ENCODE measurements at places on chromosomes 16 and 17. TPM values are rescaled to one million over a fixed set of nuclear protein-coding genes. Genes with fewer than 3 reads are reported as not detected.

Gene C17orf78
- total RNA-seq = not detected

Gene CLDN7
- total RNA-seq = 0.55 TPM

Gene ITGAD
- total RNA-seq = not detected

Gene GRIN2C
- total RNA-seq = not detected

Gene EVI2B
- 7.4 TPM for total RNA-seq

Gene GAST
- total RNA-seq = not detected

Gene SDR42E1
- 11.0 TPM for total RNA-seq

Gene SLC52A1
- total RNA-seq = 0.20 TPM

Gene TMED6
- total RNA-seq = 0.39 TPM

Gene CHST5
- 0.10 TPM for total RNA-seq

Gene SCO1
- total RNA-seq = 28.1 TPM

Gene SCIMP
- total RNA-seq = 0.14 TPM

Gene KRT32
- not detected for total RNA-seq

Gene ZNF785
- 22.1 TPM for total RNA-seq

- DNase-seq = no peak
These were observed 13.5 kb downstream of the ANKRD11 start for GRCh38 chr16:89476811-89477261.

DNA sequence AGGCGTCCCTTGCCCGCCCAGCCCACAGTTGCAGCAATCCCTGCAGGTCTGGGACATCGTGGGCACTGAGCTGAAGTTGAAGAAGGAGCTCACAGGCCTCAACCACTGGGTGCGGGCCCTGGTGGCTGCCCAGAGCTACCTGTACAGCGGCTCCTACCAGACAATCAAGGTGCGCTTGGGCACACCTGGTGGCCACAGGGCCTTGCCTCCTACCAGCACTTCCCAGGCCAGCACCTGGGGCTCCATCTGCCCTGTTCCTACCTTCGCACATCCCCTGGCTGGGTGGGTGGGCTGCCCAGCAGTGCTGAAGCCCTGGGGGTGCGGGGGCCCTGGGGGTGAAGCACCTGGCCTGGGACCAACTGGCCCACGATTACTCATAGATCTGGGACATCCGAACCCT is 19.9 kb downstream of the TRAF7 start:
- DNase-seq = no peak

GRCh38 chr16:85416228-85417109 is 196.7 kb upstream of the GSE1 start:
- DNase-seq = peak; percentile 86

GRCh38 chr17:35214192-35214591 is 20.0 kb upstream of the SLC35G3 start:
- no peak for DNase-seq

DNA sequence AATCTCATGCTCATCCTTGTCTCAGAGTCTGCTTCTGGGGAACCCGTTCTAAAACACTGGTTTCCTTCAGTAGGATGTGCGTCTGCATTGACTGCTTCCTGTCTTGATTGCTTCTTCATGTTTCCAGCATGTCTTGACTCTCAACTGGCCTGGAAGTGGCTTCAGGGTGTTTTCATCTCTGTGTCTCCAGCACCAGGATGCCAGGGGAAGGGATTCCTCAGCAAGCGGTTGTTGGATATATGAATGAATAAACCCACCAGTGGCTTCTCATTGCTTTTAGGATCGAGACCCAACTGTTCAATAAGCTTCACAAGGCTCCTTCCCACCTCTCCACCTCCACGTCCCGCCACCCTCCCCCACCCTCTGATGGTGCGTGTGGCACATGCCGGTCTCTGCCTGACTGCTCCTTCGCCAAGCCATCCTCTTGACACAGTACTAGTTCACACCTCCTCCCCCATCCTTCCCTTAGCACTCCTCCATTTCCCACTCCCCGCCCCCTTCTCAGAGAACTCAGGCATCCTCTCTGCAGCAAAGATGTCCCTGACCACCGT is 14.1 kb upstream of the TNS4 start:
- no peak for DNase-seq

DNA sequence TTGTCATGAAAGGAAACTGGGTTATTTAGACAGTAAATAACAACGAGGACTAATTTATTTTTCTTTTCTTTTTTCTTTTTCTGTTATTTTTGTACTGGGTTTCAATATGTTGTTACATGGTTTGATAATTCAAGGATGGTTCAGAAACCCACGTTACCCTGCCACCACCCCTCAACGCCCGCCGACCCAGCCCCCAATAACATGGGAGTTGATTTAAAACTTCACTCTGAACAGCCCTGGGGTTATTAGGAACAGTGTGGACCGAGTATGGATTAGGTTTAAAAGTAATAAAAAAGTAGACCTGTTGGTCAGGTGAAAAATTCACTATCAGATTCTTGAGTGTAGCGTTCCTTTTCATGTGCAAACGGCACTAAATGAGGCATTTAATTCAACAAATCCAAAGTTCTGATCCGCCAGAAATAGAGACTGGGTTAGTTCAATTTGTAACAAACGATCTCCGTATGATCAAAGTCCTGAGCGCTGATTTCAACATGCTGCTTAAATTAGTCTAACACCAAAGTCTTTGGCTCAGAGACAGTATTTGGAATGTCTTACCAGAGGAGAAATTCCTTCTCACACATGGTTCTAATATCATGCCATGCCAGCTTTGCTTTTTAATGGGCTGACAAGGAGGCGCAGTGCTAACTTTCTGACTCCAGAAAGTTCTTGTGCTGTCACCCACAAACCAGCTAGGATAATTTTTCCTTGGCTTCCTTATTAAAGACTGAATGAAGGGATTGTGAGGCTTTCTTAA is 173.1 kb upstream of the IRX3 start:
- DNase-seq = no peak

DNA sequence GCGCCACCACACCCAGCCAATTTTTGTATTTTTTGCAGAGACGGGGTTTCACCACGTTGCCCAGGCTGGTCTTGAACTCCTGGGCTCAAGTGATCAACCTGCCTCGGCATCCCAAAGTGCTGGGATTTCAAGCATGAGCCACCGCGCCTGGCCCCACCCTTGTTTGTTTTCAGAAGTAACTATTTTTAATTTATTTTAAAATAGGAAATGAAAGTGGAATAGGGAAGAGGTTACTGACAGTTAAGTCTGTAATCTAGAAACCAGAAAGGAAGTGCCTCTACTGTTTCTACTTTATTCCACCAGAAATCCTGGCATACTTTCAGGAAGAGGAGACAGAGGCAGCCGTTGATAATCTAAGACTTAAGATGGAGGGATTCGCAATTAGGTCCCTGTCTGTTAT is 225.6 kb downstream of the TANC2 start:
- no peak for DNase-seq

GRCh38 chr17:79500745-79501618 is 109.9 kb downstream of the RBFOX3 start:
- no peak for DNase-seq

DNA sequence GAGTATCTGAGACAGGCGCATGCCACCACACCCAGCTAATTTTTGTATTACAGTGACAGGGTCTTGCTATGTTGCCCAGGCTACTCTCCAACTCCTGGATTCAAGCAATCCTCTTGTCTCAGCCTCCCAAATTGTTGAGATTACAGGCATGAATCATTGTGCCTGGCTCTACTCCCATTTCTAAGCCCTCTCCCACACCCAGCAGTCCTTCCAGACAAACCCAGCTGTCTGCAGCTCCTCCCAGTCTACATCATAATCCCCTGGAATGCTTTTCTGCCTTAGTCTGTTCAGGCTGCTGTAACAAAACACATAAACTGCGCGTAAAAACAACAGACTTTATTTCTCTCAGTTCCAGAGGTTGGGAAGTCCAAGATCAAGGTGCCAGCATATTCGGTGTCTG is 144.5 kb downstream of the GRIN2A start:
- no peak for DNase-seq

- DNase-seq = no peak
These were observed 17.8 kb downstream of the EIF4A3 start for GRCh38 chr17:80129006-80129565.

DNA sequence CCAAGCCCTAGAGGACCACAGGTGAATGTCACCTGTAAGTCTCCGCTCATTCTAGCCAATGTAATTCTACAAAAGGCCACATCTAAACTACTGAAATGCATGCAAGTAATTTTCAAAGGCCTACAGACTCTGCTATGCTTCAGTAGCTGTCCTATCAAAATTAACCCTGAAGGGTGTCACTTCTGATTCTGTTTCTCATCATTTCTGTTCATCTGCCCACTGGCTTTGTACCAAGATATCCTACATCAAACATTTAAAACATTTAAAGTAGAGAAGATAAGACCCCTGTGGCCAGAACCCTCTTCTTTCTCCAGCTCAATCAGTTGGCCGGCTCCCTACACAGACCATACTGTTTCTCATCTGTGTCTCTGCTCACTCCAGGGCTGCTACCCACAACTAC is 21.5 kb downstream of the PHF12 start:
- no peak for DNase-seq

GRCh38 chr17:29170682-29171081 is 9.5 kb downstream of the MYO18A start:
- no peak for DNase-seq

DNA sequence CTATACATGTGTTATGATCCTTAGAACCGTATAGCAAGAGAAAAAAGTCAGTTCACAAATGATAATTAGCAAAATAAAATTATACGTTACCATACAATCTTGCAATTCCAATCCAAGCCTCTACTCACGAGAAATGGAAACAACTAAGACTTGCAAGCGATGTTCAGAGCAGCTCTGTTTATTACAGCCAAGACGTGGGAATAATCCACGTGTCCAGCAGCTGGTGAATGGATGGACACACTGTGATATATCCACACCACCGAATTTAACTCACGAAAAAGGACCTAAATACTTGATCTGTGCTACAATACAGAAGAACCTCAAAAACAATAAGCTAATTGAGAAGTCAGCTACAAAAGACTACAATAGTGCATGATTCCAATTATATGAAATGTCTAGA is 88.1 kb downstream of the ADCY9 start:
- no peak for DNase-seq

DNA sequence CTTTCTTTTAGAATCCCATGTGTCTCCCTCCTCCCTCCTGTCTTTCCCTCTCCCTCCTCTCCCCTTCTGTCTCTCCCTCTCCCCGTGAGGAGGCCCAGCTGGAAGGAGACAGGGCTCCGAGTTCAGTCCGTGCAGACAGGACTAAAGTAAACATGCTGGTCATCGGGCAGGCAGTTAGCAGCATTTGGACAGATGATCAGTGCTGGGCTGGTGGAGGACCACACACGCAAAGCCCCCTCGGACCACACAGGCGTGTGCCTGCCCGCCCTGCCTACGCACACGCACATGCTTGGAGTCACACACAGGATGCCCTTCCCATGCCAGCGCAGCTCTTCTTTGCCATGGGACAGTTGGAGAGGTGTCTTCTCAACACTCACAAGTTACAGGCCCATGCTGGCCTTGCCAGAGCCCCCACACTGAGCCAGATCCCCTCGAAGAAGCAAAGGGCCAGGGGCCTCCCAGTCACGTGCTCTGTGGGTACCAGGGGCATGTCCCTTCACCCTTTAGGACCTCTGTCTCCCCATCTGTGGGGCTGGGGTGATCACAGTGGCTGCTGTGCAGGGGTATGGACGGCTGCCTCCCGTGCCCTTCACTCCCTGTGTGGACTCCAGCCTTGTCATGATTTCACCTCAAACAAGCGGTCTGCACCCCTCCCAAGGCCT is 215.7 kb upstream of the FOXF1 start:
- no peak for DNase-seq

GRCh38 chr16:66660422-66661209 is 35.9 kb downstream of the CMTM4 start:
- DNase-seq = no peak

DNA sequence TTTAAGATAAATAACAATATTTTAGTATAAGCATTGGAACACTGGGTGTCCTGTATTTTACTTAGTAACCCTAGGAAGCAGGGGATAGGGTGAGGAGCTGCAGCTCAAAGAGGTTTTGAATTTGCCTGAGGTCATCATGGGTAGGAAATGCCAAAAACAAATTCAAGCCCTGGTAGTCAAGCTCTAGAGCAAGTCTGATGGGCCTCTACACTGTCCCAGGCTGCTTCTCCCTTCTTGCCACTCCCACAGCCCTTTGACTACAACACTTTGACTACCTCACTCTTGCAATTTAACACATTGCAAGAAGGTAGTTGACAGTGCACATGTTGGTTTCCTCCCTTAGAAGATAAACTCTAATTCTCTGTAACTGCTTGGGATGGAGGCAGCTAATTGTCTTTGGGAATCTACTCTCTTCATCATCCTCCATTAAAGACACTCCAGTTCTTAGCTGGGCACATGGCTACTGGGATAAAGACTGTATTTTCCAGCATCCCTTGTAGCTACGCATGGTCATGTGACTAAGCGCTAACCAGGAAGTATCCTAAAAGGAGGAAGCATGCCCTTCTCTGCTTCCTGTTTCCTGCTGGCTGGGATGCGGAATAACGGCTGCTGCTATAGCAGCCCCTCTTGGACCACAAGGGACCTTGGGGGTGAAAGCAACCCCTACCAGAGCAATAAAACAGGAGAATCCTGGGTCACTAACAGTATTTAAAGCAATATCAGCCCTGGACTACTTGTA is 30.7 kb upstream of the SSTR2 start:
- no peak for DNase-seq

- DNase-seq = no peak
These were observed 23.0 kb upstream of the CAPNS2 start for GRCh38 chr16:55543472-55543871.

DNA sequence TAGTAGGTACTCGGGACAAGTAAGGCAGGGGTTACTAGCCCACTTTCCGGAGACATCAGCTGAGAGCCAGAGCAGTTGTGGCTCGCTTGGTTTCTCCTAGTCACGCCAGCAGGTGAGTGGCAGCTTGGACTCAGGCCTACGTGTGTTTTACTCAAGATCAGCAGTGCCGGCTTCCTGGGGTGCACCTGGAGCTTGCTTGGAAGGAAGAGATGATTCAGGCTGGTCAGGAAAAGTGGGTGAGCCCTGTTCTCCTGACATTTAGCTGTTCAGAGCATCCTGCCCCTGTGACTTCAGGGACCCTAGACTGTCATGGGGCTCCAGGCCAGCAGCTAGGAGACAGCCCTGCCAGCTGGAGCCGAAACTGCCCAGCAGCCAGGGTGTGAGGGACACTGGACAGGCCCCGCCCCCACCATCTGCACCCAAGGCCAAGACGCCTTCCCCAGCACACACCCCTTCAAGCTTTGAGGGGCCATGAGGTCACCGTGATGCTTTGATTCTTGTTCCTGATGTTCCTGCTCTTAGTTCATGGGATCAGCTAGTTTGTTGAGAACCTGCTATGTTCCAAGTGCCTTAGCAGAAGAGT is 238.0 kb upstream of the CIBAR2 start:
- no peak for DNase-seq

DNA sequence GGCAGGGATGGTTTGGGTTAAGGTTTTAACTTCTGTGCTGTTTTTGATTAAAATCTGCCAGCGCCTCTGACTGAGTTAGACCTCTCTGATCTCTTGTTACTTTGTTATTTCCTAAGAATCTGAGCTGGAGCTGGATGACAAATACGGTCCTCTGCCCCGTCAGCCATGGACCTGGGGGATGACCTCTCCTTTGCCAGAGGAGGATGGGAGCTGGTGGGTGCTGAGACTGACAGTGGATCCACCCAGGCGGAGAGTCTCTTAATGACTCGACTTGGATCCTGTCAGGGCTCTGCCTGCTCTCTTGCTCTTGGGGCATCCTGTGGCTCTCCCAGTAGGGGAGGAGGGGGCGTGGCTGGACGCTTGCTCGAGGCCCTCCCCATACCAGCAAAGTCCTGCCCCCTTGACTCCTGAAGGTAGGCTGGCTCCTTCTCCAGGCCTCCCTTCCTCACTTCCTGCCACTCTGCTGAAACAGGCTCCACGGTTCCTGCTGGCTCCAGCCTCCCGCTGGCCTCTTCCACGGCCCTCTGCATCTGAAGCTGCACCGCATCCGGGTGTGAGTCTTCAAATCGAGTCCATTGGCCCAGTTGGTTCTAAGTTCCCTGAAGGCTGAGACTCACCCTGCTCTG is 24.8 kb upstream of the MAP3K14 start:
- no peak for DNase-seq

All from activated naive CD4-positive, alpha-beta T cell treated with anti-CD3 and anti-CD28 coated beads, Interleukin-2, amount 50 U/mL, for 72 hours (primary cell).